Natural killer cell (primary cell): ENCODE measurements at places on chromosomes 11 and 22. TPM values are rescaled to one million over a fixed set of nuclear protein-coding genes. Genes with fewer than 3 reads are reported as not detected.

DNA sequence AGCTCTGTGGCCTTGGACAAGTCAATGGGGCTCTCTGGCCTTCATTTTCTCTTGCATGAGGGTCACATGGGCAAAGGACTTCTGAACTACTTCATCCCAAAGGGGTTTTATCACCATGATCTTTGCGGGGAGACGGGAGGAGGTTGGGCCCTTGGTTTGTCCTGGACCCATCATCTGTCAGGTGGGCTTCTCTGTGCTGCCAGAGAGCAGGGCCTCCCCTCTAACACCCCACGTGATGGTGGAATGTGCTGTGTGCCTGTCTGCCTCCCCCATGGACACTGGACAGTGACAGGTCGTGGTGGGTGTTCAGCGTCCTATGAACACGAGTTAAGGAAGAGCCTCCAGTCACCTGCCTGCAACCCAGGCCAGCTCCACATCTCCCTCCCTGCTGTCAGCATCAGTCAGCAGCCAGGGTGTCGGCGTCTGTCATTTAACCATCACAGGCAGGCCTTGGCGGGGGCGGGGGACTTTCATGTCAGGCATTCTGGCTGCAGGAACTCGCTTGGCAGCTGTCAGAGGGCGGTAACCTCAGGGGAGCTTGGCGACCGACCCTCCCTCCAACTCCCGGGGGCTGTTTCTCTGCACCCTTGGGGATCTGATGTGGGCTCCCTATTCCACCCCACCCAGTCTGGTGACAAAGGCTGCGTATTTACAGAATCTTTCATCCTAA, 2.6 kb upstream of the SUN2 start:
- H3K27ac ChIP-seq: no peak overlapping the region
- H3K4me3 ChIP-seq: no peak overlapping the region
- H3K36me3 ChIP-seq: peaks cover 4% of the 10 kb centered on the region
- H3K4me1 ChIP-seq: peaks cover 61% of the 10 kb centered on the region
- no peaks in the 10 kb centered on the region for H3K27me3 ChIP-seq

Gene MRGPRE
- not detected for total RNA-seq

GRCh38 chr11:118290923-118291322, 13.6 kb upstream of the CD3E start:
- H3K4me3 ChIP-seq: no peak overlapping the region
- no peaks in the 10 kb centered on the region for H3K27me3 ChIP-seq
- peaks cover 6% of the 10 kb centered on the region for H3K4me1 ChIP-seq
- no peak overlapping the region for H3K27ac ChIP-seq
- peak; percentile 77 for DNase-seq
- H3K36me3 ChIP-seq: no peaks in the 10 kb centered on the region

Gene OR6A2
- not detected for total RNA-seq

DNA sequence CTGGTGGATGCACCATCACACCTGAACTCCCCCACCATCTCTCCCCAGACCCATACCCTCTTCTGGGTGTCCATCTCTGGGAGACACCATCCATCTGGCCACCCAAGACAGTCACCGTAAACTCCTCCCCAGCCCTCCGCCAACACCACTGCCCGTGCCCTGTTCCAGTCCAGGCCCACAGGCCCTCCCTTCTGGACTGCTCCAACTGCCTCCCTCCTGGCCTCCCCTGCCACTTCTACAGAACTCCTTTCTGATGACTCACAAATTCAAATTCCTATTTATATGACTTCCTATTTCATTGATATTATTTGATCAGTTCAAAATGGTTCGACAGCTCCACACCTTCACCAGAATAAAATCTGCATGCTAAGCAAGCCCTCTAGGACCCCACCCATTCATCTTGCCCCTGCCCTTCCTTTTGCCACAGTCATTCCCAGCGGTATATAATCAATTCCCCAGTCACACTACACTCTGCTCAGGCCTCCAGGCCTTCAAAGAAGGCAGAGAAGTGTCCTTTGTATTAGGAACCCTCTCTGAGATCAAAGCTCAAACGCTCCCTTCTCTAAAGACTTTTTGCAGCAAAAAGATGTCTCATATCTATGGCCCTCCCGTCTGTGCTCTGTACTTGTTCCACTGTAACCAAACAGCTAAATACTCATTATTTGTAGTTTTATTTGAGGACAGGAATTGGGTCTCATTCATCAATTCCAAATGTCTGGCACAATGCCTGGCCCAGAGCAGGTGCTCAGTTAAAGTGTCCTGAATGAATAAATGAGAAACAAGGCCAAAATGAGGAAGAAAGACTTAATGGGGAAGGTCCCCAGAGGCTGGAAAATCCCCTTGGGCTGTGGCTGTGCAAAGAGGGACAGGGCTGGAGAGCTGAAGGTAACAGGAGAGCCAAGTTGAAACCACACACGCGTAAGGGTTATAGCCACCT, 29.0 kb downstream of the MYH9 start:
- no peak overlapping the region for H3K4me3 ChIP-seq
- peaks cover 8% of the 10 kb centered on the region for H3K36me3 ChIP-seq
- peak overlapping the region; percentile 34 for H3K27ac ChIP-seq
- H3K4me1 ChIP-seq: peaks cover 99% of the 10 kb centered on the region
- peak; percentile 70 for DNase-seq
- no peaks in the 10 kb centered on the region for H3K27me3 ChIP-seq

- H3K36me3 ChIP-seq: no peaks in the 10 kb centered on the region
- H3K4me3 ChIP-seq: no peak overlapping the region
- no peaks in the 10 kb centered on the region for H3K4me1 ChIP-seq
- no peak for DNase-seq
Observed at GRCh38 chr22:47370448-47371262, 608.2 kb downstream of the TBC1D22A start.

DNA sequence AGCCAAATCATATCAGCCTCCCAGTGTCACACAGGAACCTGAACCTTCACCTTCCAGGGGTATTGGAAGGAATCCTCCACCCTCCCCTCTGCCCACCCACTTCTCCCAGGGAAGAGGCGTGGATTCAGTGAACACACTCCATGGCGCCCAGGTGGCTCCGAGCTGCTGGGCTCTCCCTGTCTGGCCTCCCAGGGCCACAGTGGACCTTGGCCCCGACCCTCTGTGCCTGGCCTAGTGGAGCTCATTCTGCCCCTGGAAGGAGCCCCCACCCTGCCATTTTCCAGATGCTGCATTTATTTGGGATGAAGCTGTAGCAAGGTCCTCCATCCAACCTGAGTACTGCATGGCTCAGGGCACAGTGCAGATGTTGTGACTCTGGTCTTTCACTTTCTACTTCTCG, 1340.1 kb downstream of the TBC1D22A start:
- no peaks in the 10 kb centered on the region for H3K27me3 ChIP-seq
- H3K4me1 ChIP-seq: peaks cover 32% of the 10 kb centered on the region
- DNase-seq: no peak
- H3K4me3 ChIP-seq: no peak overlapping the region
- H3K36me3 ChIP-seq: no peaks in the 10 kb centered on the region

DNA sequence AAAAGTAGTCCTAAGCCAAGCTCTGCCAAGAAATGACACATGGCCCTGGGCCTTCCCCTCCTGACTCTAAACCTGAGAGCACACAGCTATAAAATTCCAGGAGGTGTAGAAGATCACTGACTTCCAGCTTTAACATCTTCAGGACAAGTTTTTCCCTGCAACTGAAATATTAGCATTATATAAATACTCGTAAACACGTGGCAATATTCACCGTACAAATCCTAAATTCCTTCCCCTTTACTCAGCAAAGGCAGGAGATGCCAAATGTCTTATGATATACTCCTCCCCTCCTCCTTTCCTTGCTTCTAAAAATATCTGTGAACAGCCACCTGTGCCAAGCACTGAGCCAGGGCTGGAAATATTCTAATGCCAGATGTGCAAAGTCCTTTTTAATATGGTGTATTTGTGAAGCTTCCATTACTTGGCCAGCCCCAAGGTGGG, 194.0 kb downstream of the LARGE1 start:
- no peak for DNase-seq
- H3K27ac ChIP-seq: no peak overlapping the region
- no peaks in the 10 kb centered on the region for H3K4me1 ChIP-seq
- H3K4me3 ChIP-seq: no peak overlapping the region

Gene HTR3B
- total RNA-seq: not detected

- H3K27me3 ChIP-seq: peaks cover 3% of the 10 kb centered on the region
- no peak overlapping the region for H3K27ac ChIP-seq
- no peak for DNase-seq
- no peak overlapping the region for H3K4me3 ChIP-seq
- H3K36me3 ChIP-seq: no peaks in the 10 kb centered on the region
Observed at GRCh38 chr22:22408731-22409696, 99.5 kb downstream of the ZNF280B start.

- H3K36me3 ChIP-seq: peaks cover 10% of the 10 kb centered on the region
- H3K4me1 ChIP-seq: peaks cover 100% of the 10 kb centered on the region
- H3K27ac ChIP-seq: peak overlapping the region; percentile 24
- no peaks in the 10 kb centered on the region for H3K27me3 ChIP-seq
- peak; percentile 71 for DNase-seq
Observed at GRCh38 chr11:3157381-3158130, 7.6 kb downstream of the OSBPL5 start.

DNA sequence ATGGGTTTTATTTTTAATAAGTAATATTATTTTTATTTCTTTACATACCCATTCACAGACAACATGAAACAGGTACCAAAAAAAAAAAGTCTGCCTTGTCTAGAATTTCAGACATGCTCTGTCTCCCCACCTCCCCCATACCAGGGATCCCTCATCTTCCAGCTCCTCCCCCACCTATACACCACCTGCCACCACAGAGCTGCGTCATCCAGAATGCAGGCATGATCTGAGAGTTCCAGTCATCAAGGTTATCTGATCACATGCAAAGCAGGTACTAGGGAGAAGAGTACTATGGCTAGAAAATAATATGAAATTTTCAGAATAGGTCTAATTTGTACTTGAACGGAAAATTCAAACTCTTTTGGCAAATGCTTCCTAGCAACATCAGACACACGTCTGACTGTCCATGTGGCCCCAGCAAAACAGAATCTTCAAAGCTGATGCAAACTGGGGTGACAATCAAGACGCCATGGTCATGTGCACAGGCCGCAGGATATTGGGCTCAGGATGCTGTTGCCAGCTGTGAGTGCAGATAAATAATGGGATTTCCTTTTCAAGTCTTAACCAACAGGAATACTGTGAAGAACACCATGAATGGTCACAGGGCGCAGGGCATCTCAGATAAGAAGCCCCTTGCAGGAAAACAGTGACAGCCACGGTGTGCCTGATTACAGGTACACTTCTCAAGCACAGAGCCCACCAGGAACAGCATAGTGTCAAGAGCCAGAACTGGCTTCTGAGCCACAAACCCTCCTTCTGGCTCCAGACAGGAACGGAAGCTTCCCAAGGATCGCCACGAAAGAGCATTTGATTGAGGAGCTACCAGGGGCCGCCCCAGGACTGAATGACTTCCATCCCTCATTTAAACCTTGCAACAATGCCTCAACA, 169.5 kb downstream of the EFCAB6 start:
- no peaks in the 10 kb centered on the region for H3K4me1 ChIP-seq
- no peaks in the 10 kb centered on the region for H3K27me3 ChIP-seq
- no peaks in the 10 kb centered on the region for H3K36me3 ChIP-seq
- H3K4me3 ChIP-seq: no peak overlapping the region
- H3K27ac ChIP-seq: no peak overlapping the region

Gene MMP10
- total RNA-seq: not detected

Gene MS4A14
- 0.34 TPM for total RNA-seq
